ENCODE measurements at places on chromosomes 1 and 21. TPM values are rescaled to one million over a fixed set of nuclear protein-coding genes. Genes with fewer than 3 reads are reported as not detected.

GRCh38 chr21:40547906-40548513, 298.9 kb downstream of the DSCAM start:
- DNase-seq = no peak

DNA sequence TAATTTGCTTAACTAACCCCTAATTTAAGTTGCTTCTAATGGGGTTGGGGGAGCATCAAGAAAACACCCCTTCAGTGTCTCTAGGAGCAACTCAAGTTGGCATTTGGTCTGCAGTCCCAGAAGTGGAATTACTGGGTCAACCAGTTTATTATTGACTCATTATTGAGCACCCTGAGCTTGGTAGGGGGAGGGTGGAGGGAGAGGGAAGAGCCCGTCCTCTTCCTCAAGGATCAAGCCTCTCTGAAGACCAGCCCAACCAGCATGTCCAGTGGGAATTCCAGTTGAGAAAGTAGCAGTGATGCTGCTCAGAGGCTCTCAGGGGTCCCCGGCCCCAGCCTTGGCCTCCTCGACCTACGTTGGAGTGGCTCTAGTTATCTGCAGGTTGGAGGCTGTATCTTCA, 2.1 kb upstream of the PLA2G2F start:
- no peak for DNase-seq

DNA sequence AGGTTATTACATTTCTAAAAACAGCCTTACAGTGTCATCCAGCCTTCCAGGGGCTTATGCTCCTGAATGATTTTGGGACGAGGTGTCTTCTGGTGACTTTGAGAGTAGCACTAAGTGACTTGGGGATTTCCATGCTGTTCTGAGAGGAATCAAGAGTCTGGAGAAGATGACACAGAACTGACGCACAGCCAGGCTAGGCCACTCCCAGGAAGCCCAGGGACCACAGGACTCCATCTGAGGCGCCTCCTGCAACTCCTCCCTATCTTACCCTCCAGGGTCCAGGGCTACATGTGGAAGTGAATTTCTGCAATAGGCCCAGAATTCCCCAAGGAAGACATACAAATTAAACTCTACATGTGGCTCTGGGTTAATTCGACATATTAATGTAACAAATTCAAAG, 92.5 kb downstream of the SLC25A24 start:
- peak; percentile 11 for DNase-seq

DNA sequence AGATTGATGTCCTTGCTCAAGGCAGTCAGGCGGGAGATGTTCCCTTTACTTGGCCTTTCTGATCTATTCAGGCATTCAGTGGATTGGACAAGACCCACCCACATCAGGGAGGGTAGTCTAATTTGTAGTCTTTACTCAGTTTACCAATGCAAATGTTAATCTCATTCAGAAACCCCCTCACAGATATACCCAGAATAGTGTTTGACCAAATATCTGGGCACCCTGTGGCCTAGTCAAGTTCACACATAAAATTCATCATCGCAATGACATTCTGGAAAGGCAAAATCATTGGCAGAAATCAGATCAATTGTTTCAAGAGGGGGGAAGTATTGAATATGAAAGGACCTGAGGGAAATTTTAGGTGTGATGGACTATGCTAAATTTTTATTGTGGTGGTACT, 12.5 kb upstream of the SFT2D2 start:
- no peak for DNase-seq

Gene PCBP3
- total RNA-seq = 4.8 TPM

- DNase-seq = no peak
These were observed 92.3 kb downstream of the ROR1 start for GRCh38 chr1:63866084-63866483.

Gene CYP4A22
- total RNA-seq = not detected

DNA sequence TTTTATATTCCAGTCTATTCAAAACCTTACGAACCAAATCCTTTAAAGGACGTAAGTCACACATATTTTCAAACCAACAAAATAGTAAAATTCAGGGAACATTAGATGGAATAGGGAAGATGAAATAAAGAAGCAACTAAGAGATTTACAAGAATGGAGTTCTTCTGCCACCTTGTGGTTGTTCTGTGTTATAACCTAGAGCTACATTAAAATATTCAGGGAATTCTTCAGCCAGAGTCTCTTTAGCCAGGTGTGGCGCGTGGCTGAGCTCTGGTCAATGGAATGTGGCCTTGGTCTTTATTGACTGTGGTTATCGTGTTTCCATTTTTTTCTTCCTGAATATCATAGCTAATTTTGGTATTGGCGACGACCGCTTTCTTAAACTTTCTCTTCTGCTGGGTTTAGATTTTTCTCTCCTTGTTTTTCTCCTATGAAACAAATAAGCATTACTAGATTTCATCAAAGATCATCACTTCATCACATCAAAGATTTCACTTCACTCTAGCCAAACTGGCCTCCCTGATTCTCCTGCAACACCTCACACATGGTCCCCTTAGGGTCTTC, 221.3 kb downstream of the MRPL39 start:
- DNase-seq = peak; percentile 16

DNA sequence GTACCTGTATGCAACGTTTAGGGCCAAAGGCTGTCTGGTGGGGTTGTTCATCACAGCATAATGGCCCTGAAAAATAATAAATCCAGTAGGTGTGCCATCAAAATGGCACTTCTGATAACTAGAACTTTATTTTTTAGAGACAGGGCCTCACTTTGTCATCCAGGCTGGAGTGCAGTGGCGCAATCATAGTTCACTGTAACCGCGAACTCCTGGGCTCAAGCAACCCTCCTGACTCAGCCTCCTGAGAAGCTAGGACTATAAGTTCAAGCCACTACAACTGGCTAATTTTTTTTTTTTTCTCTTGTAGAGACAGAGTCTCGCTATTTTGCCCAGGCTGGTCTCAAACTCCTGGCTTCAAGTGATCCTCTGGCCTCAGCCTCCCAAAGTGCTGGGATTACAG, 4.7 kb downstream of the SNAPIN start:
- DNase-seq = no peak

GRCh38 chr1:15226388-15227255, 20.4 kb upstream of the FHAD1 start:
- no peak for DNase-seq

DNA sequence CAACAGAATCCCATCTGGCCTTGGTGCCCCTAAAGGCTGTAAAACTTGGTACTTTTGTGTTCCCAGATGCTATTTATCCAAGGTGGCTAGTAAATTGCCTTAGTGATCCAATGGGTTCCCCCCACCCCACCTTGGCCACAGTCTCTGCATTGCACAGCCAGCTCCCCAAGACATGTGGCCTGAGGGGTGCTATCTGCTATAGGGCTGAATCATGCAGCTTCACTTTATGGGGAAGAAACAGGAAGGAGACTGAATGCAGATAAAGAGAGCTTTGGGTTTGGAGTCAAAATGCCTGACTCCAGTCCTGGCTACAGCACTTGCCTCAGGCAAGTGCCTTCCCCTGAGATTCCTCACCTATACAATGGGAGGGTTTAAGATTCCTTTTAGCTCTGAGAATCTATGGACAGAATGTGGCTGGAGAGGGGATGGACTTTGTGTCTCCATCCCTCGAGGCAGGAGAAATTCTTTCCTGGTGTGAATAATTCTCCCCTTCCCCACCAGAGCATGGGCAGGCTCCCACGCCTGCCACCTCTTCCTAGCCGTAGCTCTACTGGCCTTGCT, 6.5 kb downstream of the RHEX start:
- DNase-seq = no peak

Gene CCDC27
- not detected for total RNA-seq

Gene CAPZB
- total RNA-seq = 567 TPM

GRCh38 chr1:45510972-45511527, 10.6 kb downstream of the PRDX1 start:
- DNase-seq = no peak

DNA sequence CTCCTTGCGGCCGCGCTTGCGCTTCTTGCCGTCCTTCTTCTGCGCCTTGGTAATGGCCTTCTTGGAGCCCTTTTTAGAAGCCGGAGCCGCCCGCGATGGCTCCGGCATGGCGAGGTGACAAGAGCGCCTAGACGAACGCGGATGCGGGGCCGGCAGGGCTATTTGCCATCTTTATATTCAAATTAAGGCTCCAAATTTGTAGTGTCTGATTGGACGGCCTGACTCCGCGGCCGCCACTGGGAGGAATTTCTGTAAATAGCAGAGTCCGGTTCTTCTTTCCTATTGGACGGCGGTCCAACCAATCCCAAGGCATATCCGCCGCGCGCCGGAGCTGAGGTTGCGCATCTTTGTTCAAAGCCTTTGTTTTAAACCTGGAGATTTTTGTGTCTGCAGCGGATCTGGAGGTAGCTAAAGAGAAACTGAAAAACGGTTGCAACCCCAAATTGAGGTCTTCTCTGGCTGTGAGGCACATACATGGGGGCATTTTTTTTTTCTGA, 22.6 kb upstream of the RNF187 start:
- peak; percentile 96 for DNase-seq

Gene PADI2
- total RNA-seq = 0.05 TPM

Gene LIN28A
- total RNA-seq = not detected

Gene HMCN1
- total RNA-seq = 0.07 TPM

Gene RPTN
- total RNA-seq = not detected

DNA sequence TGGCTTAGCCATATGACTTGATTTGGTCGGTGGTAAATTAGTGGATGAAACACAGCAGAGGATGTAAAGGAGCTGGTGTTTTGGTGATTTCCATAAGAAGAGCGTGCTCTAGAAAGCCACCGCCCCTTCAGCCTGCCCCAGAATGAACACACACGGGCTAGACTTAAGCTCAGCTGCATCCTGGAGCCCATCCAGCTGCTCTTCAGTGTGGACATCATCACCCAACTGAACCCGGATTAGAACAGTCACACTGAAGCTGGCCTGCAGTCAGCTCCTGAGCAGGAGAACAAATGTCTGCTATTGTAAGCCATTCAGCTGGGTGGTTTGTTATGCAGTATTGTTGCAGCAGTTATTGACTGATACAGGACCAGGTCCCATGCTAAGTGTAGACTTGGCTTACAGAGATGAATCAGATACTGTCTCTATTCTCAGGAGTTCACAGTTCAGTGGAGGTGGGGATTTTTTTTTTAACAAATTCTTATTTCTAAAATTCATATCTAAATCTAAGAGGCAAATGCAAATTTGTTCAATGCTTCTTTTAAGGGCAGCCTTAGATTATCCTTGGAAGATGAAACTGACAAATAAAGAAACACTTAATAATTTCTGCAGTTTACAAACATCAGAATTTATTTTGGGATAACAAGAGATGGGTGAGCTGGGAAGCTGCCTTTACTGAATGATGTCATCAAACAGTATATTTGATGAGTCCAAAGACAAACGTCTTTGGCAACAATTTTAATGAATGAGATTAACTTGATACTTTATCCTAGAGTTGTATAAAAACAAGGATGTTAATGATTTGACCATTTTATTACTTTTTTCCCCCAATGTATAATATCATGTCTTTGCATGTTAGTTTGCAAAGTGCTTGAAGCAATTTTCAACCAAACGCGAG, 251.2 kb downstream of the TRABD2B start:
- DNase-seq = no peak

GRCh38 chr1:188406636-188407035, 1577.9 kb downstream of the PLA2G4A start:
- DNase-seq = no peak

DNA sequence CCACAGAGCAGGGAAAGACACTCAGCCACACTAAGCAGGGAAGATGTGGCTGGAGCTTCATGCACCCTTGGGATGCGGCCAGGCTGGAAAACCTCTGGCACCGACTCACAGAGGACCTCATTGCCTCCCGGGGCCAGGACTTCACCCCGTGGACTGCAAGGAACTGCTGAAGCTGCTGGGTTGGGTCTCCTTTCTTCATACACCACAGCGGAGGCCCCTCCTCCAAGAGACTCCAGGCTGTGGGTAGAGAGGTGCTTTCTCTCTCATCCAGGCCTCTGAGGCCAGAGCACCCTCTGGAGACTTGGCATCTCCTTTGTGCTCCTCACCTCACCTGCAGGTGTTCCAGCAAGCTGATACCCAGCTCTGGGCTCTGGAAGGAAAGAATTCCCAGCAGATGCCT, 76.0 kb upstream of the EDN2 start:
- DNase-seq = no peak

GRCh38 chr1:211625040-211625439, 46.1 kb upstream of the SLC30A1 start:
- peak; percentile 26 for DNase-seq

Gene DESI2
- total RNA-seq = 29.6 TPM

DNA sequence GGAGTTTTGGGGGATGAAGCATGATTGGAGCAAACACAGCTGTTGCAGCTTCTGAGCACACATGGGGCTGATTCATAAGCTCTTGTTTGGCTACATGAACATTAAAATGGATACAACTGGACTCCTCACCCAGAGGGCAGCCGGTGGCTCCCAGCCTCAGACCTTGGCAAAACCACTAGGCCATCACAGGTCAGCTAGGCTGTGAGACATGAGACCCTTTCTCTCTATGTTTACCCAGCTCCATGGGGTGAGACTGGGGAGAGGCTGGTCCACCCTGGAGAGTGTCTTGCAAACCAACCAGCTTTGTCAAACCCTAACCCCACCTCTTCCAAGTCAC, 388.7 kb downstream of the PTPRU start:
- DNase-seq = no peak

GRCh38 chr1:184753608-184754475, 816 bp downstream of the EDEM3 start:
- peak; percentile 46 for DNase-seq

DNA sequence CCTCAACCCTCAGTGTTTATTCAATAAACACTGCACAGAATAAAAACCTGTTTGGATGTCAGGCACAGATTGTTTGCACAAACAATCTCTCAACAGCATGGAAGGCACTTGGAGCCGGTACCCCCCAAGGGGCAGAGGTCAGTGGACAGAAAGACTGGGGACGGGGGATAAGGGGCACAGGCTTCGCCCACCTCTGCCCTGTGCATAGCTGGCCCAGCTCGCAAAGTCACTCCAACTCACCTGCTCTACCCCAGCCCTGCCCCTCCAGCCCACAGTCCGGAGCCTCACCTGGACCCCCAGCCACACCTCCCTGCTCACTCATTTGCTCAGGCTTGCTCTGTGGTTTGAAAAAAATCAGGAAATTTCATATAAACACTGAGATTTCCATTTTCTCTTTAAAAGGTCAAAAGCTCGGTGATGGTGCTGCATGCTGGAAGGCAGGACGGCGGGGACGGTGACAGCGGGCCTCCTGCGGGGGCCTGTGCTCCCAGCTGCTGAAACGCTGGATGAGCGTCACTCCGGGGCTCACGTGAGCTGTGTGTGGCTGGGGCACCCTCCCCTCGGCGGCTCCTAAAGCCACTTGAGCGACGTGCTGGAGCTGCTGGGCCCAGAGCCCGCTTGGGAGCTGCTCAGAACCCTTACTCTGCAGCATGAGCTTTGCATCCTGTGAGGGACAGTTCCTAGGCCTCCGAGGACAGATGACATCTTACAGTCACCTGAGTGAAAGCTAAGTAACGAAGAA, 54.5 kb downstream of the PRDM15 start:
- no peak for DNase-seq

Data from activated CD4-positive, alpha-beta T cell treated with anti-CD3 and anti-CD28 coated beads, Interleukin-2, amount 10 ng/mL, durations not matched to agents 7 days and 5 days (primary cell).